ENCODE measurements at places on chromosomes 4 and X.

GRCh38 chr4:5452156-5452555 is 256.2 kb downstream of the EVC2 start:
- DNase-seq: no peak

DNA sequence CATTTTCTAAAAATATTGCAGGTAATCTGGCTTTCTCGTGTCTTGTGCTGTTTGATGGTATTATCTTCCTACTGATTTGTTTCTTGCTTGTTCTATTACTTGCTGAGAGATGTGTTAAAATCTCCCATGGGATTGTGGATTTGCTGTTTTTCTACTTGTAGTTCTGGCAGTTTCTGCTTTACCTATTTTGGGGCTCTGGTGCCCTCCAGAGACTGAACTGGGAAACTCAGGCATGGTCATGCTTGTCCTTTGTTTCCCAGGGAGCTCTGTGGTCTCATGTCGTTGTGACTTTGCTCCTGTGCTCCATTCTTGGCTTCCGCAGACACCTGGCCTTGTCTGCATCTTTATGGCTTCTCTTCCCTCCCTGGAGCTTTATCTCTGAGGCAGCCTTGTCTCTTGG is 39.5 kb downstream of the NSD2 start:
- DNase-seq: peak; percentile 13

DNA sequence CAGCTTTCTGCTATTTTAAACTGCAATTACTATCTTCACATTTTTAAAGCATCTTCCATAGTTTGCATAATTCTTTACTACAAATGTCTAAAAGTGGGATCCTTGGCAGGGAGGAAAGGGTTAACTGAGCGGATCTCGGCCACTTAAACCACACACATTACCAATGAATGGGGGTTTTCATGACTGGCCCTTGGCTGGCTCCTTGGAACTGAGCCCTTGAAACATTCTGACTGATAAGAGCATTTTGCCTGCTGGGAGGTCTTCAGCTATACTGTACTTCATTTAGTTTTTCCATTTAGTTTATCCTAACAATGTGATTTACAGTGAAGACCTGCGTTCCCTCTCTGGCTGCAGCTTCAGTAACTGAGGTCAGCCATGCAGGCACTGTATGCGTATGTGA is 31.7 kb upstream of the MFAP3L start:
- DNase-seq: no peak

DNA sequence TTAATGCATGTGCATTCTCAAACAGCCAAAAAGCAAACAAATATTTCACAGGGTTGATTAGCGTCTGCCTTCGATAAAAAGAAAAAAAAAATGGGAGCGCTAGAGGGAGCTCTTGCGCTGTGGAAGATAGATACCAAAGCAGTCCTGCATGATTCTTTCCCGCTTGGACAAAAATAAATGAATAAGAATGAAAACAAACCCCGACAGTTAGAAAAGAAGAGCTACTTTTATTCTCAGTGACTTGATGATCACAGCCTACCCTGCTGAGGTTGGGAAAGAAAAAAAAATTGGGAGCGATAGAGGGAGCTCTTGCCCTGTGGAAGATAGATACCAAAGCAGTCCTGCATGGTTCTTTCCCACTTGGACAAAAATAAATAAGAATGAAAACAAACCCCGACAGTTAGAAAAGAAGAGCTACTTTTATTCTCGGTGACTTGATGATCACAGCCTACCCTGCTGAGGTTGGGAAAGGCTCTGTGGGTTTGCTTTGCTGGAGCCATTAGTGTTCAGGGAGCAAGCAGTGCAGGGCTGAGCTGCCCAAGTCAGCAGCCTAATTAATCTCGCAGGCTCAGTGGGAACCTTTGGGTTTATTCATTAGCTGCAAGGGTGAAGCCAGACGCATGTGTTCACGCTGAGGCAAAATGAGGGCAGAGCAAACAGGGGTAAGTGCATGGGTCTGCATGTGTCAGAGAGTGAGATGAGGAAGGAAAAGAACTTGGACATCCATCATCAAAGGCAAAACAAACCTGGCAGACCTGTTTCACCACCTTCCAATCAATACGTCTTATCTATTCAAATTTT is 249.3 kb upstream of the PRKX start:
- DNase-seq: no peak

- DNase-seq: no peak
These were observed 731.4 kb downstream of the FAT4 start for GRCh38 chr4:126046081-126046614.

DNA sequence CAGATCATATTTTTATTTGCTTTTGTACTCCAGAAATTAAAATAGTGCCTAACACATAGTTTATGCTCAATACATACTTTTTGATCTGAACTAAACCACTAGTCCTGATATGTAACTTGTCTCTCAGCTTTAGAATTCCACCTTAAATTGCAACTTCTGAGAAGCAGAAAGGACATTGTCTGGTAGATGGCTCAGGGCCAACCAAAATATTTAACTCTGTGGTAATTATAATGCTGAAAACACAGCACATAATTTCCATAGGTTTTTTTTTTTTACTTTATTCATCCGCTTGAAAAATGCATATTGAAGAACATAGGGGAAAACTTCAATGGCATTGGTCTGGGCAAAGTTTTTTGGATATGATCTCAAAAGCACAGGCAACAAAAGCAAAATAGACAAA is 59.3 kb downstream of the AREG start:
- no peak for DNase-seq

DNA sequence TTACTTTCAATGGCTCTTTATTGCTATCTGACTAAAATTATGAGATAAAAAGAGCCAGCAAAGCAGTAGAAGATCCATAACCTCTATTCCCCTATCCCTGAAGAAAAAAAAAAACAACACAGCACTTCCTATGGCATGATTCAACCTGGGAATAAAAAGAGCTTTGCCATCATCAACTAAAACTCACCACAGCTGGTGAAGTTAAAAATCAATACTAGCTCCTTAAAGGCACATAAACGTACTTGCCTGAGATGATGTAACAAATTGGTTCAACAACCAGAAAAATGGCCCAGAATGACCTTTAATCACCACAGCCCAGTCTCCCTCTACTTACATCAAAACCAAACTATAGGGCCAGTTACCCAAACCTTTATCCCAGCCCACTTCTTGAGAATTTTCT is 153.8 kb downstream of the MAML3 start:
- no peak for DNase-seq

DNA sequence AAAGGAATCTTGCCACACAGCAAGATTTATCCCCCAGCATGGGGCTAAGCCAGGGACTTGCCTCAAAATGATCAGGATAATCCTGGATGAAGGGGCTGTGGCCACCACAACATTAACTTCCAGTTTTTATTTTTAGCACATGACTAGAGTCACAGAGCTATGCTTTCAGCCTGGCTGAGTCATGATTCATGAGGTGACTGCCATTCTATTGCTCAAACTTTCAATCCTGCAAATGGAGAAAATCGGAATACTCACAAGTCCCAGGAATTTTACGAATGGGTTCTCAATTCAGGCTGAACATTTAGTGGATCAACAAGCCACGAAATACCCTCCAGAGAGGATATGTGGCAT is 70.7 kb upstream of the HPGD start:
- DNase-seq: no peak

GRCh38 chrX:150411656-150412055 is 48.5 kb downstream of the MAMLD1 start:
- no peak for DNase-seq

GRCh38 chr4:185280608-185281007 is 71.2 kb downstream of the SNX25 start:
- DNase-seq: no peak

GRCh38 chr4:183348706-183349659 is 26.8 kb upstream of the CLDN24 start:
- no peak for DNase-seq

GRCh38 chr4:133465022-133465421 is 315.9 kb downstream of the PCDH10 start:
- no peak for DNase-seq

DNA sequence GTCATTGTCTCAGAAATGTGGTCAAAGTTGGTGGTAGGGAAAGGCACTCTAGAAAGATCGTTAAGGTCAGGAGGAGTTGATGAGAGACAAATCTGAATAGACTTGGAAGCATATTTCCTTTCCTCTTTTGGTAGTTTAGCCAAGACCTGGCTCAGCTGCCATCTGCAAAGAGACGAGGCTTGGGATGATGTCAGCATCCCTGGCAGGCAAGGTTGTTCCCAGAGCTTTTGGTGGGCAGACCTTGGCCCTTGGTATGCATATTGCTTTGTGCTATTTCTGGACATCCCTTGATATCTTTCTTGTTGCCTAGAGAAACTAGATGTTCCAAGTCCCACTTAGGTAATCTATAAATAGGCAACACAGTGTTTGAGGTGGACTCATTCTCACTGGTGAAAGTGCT is 82.4 kb upstream of the NAF1 start:
- no peak for DNase-seq

DNA sequence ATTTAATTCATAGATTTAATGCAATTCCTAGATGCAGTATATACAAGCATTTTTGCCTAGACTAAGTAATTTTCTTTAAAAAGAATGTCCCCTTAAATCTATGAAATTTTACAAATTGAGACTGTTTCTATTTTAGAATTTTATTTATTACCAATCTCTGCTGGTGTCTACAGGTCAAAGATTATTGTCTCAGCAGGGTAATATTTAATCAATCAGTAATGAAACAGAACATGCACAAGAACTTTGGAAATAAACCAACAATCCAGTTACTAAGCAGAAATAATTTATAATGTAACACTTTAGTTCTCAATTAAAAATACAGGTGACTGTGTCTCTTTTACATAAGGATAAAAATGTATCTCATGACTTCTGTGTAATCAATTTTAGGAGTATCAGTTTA is 266.2 kb downstream of the PPP3CA start:
- no peak for DNase-seq

DNA sequence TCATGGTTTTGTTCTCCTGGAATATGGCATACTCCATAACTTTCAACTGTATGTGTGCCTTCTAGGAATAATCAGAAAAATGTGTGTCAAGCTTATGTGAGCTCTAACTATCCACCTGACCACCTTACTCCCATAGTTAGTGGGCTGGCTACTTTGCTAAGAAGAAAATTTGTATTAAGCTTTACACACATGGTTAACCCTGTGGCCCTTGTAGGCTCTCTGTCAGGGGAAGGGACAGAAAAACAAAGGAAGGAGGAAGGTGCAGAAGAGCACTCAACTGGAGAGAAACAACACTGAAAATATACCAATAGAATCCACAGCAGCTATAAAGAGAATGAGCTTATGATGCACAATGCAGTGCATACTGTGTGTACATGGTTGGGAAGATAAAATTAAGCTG is 84.6 kb downstream of the PPP3CA start:
- DNase-seq: no peak

DNA sequence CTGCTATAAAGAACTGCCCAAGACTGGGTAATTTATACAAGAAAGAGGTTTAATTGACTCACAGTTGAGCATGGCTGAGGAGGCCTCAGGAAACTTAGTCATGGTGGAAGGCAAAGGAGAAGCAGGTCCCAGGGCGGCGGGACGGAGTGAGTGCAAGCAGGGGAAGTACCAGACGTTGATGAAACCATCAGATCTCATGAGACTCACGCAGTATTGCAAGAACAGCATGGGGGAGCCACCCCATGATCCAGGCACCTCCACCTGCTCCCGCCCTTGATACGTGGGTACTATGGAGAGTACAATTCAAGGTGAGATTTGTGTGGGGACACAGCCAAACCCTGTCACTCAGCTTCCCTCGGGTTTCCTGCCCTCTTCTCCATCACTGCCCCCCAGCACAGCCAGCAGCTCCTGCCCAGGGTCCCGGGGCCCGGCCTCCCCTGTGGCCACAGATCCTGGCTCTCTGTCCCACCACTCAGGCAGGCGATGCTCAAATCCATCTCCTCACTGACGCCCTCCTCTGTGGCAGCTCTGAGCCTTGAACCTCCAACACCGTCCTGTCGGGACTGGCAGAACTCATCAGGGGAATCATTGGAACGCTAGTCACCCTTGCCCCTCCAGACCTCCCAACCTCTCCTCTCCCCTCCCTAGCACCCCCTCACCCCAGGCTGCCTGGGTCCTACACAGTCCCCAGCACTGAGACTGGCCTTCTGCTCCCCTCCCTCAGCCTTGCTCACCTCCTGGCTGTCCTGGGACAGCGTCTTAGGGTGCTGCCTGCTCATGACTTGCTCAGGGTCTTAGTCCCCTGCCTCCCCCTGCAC is 37.6 kb downstream of the FGFRL1 start:
- DNase-seq: no peak

- DNase-seq: peak; percentile 2
These were observed 50.6 kb downstream of the LGI2 start for GRCh38 chr4:24980064-24980690.

DNA sequence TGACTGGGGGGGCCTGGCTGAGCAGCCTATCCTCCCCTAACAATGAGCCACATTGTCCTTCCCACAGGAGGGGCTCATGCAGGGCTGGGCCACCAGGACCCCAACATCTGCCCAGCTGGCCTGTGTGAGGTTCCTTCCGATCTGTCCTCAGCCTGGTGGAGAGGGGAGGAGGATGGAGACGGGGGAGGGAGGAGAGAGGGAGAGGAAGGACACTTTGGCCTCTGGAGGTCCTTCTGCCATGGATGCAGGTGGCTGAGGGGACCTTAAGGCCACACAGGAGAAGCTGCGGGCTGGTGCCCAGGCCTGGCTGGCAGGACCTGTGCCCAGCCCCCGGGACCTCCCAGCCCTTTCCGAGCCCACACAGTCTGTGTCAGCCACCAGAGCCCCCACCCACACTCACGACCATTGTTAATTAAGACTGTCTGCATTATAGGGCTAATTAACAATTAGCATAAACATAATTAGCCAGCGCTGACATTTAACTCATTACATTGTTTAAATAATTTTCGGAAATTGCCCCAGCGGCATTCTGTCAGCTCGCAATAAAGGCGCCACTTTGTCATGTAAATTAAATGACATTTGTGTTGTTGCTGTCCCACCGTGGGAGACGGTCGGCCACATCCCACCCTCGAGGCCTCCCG is 53.0 kb upstream of the NKX1-1 start:
- DNase-seq: no peak

DNA sequence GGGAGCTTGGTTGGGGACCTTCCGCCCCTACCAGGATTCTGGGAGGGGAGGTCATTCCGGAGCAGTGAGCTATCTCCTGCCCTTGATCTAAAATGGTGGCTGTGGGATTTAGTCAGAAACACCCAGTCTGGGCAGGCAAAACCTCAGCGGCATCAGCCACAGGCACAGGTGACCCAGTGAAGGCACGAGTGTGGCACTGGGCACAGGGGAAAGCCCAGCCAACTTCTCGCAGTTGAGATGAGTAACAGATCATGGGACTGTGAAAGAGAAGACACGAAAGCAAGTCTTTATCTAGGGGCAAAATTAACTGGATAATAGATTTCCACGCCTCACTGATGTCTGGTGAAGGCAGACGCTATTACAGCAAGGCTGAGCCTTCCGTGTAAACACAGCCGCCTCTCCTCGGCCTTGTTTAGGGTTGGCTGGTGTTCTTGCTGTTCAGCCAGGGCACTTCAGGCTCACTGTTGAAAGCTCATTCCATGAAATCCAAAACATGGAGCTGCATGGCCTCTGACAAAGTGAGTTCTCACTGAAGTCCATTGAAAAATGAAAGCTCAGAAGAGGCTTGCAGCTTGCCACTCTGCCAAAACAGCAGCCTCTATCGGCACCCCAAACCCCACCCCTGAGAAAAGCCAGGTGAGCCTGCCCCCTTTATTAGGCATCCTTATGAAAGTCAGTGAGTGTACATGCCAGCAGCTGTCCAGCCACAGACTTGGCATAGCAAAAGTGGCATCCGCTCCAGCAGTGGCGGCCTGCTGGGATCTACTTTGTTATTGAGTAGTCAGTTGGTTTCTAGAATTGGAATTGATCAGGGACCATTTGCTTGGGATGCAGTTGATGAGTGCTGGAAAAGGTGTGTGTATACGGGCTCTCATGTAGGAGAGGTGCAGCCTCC is 102.3 kb upstream of the MTM1 start:
- no peak for DNase-seq

- no peak for DNase-seq
These were observed 15.3 kb downstream of the COQ2 start for GRCh38 chr4:83269256-83269655.

- DNase-seq: no peak
These were observed 748.7 kb downstream of the TRIML1 start for GRCh38 chr4:188887905-188888304.

Data from stimulated activated CD4-positive, alpha-beta T cell treated with anti-CD3 and anti-CD28 coated beads, Interleukin-1b, Interleukin-23, amount 100 ng/mL, for 1 hour (primary cell).